ENCODE measurements at places on chromosomes 3 and 15.

DNA sequence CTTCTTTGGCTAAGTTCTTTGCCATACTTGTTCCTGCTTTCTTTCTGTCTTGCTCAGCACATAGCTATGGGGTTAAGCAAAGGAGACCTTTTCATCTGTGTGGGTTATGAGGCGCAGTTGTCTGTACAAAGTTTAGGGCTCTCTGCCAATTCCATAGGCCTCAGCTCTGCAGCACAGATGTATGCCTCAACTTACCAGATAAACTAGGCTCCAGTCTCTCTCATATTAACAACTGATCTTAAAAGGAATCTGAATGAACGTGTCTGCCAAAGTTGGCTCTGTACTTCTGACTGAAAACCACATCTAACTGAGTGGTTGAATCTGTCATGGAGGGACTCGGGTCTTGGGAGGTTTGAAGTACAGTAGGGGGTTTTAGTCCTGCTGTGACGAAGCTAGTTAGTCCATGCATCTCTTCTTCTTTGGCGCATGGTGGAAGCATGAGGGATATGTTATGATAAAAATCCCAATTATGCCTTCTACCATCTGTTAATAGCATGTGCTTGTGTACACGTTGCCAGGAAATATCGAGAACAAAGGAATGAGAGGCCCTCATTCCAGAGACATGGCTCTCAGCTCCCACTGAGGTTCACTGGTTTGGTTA lies 114.6 kb upstream of the TSC22D2 start:
- DNase-seq, result peak; percentile 72

DNA sequence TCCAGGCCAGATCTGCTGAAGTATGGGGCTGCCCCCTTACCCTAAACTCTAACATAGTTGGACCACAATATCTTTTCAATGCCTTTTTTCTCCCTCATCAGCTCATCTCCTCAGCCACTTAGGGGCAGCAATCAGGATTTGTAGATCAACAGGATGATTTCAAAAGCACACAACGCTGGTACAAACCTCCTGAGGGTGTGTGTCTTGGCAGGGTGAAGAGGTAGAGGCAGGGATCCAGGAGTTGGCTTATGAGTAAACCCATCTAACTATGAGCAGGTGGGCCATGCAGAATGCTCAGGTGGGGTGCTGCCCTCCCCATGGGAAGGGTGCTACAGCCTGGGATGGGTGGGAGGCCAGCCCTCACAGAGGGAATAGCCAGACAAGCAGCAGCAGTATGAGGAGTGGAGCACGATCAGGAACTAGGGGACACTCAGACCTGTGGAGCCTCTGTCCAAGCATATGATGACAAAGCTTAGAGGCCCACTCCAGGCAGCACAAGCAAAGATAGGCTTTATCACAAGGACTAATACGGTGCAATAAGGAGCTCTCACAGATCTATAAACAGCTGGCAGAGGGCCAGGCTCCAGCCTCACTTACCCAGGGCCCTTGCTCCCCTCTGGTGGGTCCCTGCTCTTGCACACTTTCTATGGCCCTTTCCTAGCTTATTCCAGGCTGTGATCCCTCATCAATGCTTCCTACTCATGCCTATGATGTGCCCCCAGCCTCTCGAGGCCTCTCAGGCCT lies 32.2 kb downstream of the IL20RB start:
- DNase-seq, result no peak

- DNase-seq, result no peak
Observed at GRCh38 chr3:134056464-134056891, 26.8 kb upstream of the SLCO2A1 start.

DNA sequence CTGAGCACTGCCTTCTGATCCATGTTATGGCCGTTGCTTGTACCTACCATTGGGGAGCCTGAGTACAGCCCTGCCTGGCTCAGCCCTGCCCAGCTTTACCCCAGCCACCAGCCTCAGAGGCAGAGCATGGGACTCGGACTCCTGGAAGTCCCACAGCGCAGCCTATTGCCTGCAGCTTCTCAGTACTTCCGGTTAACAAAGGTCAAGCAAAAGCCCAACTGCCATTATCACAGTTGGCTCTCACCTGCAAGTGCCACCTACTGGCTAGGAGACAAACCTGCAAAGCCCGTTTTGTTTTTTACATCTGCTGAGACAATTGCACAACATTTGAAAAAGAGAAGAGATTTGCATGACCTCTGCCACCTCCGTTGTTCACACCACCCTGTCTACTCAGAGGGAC lies 1081.7 kb downstream of the NAALADL2 start:
- DNase-seq, result no peak

GRCh38 chr3:116300226-116300625 lies 145.1 kb downstream of the LSAMP start:
- no peak for DNase-seq

- DNase-seq, result no peak
Observed at GRCh38 chr3:55676643-55677042, 189.5 kb upstream of the WNT5A start.

GRCh38 chr15:26394801-26395200 lies 378.1 kb downstream of the GABRB3 start:
- DNase-seq, result no peak

- no peak for DNase-seq
Observed at GRCh38 chr3:143120716-143121240, 1.2 kb downstream of the CHST2 start.

- DNase-seq, result no peak
Observed at GRCh38 chr3:33751336-33751735, 33.3 kb upstream of the CLASP2 start.

- peak; percentile 21 for DNase-seq
Observed at GRCh38 chr3:147431751-147432150, 22.6 kb downstream of the ZIC1 start.

GRCh38 chr3:7607083-7607482 lies 746.2 kb downstream of the GRM7 start:
- DNase-seq, result no peak

GRCh38 chr3:25592510-25592968 lies 72.2 kb downstream of the TOP2B start:
- peak; percentile 61 for DNase-seq

GRCh38 chr15:93360318-93360717 lies 271.3 kb upstream of the RGMA start:
- no peak for DNase-seq

- peak; percentile 9 for DNase-seq
Observed at GRCh38 chr3:25038922-25039321, 389.1 kb upstream of the RARB start.

DNA sequence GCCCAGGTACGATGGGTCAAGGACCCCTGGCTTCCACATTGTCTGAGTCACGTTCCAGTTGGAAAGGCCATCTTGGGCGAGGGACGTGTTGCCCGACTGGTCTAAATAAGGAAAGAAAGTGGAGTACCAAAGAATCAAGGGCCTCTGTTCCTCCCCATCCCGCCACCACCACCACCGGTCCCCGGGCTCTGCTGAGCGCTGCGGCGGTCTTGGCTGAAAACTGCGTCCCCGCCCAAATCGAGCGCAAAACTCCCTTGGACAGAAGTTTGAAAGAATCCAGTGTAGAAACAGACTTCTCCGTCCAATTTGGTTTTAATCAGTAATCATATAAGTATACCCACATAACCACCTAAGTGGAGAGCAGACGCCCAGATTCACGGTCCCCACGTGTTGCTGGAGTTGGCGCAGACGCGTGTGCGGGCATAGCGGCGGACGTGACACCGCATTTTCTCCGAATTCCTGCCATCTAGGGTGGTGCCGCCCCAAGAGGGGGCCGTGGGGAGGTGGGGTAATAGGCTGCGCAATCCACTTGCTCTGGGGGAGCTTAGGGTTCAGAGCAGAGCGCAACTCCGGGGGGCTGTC lies 243.8 kb upstream of the TOPAZ1 start:
- no peak for DNase-seq

DNA sequence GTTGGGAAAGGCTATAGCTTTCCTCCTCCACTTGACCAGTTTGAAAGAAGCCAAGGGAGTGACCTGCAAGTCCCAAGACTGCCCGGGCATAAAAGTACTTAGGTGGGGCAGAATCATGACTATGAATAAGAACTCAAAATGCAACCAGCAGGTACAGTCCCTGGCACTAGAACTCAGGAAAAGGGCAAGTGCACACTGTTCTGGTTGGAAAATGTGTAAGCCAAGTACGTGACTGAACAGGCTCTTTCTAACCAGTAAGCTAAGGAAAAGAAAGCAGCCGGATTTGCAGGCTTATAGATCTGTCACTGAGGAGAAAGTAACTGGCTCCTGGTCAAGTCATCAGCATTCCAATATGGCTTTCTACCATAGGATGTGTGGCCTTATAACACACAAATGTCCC lies 101.2 kb upstream of the SLC4A7 start:
- no peak for DNase-seq

DNA sequence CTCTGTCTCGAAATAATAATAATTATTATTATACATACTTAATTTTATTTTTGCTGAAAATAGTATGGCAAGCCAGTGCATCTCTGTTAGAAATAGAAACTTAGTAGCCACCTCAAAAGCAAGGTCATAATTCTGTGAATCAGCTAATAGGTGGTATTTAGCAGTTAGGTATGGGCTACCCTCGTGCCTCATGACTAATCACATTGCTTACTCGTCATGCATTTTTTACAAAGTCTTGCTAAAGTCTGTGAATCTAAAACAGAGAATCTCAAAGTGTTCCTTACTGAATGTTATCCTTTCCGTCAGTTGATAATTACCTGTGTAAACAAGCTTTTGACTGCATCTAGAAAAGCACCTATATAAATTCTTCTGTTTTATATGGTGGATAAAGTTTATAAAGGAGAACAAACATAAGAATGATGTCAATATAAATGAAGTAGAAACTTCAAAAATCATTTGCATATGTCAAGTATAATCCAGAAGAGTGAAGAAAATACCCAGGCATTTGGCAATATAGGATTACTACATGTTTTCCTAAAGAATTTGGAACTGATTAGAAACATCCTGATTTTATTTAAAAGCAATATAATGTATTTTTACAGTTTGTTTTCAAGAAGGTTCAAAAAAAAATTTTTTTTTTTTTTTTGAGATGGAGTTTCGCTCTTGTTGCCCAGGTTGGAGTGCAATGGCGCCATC lies 6.2 kb downstream of the PPARG start:
- DNase-seq, result peak; percentile 60

Data from fibroblast of the conjunctiva (primary cell).